ENCODE measurements at places on chromosomes 11 and 22.

DNA sequence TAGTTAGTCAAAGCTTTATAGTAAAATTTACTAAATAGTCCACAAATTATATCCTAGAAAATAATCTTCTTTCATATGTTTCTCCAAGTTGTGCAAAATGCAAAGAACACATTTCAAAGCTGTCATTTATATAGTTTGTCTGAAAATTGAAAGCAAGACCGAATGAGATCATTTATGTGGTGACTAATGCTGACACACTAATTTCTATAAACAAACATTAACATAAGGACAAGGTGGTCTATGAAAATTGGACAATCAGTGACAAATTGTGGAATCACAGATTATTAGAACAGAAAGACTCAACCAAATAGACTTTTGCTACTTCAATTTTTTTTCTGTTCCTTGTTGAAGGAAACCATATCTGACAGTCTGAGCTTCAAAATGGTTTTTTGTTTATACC, 1056.1 kb downstream of the LRRC4C start:
- DNase-seq, result no peak

DNA sequence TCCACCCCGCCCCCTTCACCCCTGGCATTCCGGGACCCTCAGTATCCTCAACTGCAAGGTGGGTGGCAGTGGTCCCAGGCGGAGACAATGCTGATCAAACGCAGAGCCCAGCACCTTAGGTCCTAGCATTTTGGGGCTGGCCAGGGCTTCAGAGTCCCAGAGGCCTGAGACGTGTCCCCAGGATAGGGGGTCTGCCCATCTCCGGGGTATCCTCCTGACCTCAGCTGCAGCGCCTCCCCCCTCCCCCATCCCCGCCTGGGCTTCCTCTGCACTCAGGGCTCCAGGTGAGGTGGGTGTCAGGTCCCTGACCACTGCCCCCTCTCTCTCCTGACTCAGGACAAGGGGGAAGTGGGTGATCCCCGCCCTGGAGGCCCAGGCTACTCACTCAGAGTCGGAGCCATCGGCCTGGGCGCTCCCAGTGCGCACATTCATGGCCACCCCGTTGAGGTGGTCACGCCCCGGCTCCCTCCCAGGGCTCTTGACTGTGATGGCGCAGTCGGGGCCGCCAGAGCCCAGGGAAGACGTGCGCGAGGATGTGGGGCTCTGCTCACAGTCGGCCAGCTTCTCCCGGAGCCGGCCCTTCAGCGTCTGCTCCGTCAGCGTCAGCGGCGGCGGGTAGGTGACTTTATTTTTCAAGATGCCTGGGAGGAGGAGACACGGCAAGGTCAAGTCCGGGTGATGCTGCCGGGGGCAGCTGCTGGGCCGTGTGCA, 28.3 kb downstream of the TRMU start:
- DNase-seq, result no peak

DNA sequence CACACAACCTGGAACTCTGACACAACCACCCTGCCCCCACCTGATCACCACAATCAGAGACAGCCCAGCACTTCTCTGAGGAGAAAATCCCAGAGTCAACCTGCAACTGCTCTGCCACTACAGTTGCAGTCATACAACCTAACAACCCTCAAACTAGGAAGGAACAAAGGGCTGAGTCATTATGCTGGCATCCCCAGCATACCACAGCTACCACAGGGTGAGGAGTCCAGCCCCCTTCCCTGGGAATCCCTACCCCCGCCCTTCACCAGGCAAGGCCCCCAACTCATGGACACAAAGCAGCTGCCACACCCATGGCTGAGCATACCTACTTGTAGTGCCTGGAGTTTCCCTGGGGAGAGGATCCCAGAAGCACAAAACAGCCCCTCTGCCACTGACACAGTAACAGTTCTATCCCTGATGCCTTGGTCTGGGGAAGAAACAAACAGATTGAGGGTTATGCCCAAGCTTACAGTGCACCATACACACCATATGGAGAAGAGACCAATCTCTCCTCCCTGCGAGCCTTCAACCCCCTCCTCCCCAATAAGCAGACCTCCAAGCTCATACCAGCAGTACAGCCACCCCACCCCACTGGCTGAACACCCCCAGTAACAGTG, 68.5 kb upstream of the C11orf58 start:
- DNase-seq, result no peak

DNA sequence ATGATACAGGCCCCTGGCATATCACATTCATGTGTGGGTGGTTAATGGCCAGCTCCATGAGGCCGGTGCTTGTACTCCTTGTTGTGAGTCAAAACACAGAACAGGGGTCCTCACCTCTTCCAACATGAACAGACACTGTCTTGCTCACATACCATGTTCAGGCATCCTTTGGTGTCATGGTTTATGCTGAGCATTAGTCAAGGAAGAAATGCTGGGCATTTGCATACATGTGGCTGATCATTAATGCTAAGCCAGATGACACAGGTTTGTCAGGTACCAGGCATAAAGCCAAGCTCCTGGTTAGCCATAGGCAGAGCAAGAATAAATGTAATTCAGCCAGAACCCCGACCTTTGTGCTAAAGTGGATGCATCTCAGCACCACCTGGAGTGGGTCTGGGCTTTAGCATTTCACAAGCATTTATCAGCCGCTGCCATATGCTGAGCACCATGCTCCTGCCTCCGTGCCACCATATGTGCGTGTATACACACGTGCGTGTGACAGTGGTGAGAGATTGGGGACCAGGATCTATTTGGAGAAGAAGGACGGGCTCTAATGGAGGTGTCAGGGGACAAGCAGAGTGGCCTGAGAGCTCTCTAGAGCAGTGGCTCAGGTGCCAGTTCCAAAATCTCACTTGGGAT, 55.0 kb downstream of the MICAL2 start:
- DNase-seq, result no peak

DNA sequence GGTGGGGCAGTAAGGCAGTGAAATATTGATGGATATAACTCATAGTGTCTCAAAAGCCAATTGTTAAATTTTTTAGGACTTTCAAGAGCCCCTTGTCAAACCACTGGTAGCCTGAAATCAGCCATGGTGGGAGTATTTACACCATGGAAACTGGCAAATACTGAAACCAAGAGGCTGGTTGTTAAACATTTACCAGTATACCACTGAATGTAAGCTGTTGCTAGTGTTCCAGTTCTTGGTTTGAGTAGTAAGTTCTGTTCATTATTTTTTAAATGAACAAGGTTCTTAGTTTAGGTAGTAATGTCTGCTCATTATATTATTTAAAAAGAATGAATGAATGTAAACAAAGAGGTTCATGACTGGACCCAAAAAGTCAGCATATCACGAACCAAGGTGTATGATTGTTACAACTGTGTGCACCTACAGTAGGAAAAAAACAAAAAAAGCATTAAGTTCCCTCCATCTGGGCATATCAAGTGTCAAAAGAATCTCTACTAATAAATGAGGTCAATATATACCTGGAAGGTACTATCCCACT, 4.5 kb upstream of the EIF3F start:
- DNase-seq, result no peak

DNA sequence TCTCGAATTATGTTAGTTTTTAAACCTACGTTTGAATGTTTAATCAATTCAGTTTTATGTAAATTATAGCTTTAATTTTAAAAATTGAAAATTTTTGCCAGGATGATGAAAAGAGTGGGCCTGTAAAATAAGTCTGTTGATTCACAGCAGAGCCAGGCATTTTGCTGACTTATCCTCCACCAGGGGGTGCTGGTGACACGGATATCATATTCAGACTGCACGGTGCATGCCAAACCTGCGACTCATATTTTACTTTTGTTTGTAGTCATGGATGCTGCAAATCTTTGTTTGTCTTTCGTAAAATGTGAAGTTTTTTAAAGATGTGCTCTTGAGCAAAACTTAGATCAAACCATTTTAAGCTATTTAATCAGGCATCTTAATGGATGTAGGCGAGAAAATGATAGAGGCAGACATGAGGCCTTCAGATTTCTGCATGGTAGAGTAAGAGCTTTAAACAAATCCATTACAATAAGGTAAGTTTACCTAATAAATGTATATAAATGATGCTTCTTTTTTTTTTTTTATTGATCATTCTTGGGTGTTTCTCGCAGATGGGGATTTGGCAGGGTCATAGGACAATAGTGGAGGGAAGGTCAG, 3.6 kb upstream of the OR8B3 start:
- DNase-seq, result no peak

DNA sequence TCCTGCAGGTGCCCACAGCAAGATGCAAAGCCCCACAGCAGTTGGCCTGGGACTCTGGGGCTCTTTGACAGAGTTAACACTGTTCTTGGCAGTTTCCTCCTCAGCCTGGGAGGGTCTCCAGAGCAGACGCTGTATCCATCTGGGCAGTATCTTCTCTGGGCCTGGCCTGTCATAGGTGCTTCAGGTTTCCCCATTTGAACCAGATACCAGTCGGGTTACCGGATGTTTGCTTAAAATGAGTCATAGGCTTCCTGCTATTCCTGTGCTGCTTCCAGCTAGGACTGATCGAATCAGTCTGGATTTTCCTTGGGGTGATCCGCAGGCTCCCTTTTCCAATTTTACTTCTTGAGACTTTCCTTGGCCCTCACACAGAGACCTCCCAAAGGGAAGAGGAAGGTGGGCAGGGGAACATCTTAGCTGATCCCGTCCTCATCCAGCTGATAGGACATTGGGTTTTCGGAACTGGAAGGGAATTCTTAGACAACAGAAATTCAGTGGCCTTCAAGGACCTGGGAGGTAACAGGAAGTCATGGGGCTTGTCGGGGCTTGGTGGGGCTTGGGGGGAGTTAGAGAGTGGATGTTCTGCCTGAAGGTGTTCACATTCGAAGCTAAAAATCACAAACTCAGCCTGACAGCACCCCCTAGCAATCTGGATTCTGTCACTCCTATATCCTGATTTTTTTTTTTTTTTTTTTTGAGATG, 2.4 kb upstream of the RANGAP1 start:
- no peak for DNase-seq

Measured in DMS 273 treated with DMSO at 0.1 percent for 48 hours (cell line).